ENCODE measurements at places on chromosomes 12 and 14.
A peak's percentile ranks its signal among the peaks of the same experiment; 100 is the strongest.

DNA sequence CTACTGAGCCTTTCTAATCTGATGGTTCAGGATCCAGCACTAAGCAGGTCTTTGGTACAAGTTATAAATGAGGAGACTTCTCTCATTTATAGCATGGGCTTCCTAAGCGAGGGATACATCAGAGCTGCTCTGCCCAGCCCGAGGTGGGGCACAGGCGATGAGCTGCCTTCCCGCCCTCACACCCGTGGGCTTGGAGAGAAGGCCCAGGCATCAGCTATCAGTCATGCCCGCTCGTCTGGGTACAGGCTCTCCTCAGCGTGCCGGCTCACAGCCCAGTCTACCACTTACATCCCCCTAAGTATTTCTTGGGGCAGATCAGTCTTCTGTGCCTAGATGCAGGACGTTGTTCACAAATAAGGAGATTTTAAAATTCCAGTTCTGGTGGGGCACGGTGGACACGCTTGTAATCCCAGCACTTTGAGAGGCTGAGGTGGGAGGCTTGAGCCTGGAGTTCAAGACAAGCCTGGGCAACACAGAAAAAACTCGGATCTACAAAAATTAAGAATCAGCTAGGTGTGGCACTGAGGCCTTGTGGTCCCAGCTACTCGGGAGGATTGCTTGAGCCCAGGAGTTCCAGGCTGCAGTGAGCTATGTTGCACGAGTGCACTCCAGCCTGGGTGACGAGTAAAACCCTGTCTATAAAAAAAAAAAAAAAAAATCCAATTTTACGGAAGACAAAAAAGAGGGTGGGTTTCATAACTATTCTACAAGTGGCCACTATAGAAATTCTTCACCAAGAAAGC, 57.0 kb downstream of the CCDC88C start:
- DNase-seq: no peak

DNA sequence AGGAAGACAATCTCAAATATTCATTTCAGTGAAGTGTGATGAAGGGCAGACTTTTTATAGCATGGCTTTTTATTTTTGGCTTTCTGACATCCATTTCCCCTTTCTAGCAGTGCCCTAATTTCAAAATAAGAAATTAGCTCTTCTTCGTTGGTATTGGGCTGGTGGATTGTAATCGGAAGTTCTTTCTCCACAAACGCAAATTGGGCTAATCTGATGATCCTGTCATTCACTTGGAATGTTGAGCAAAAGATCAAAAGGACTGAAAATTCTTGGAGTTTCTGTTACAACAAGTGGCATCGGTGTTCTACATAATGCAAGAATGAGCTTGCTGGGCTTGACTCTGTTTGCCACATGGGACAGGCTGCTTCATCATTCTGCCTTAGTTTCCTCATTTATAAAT, 1182.8 kb downstream of the FLRT2 start:
- DNase-seq: no peak

- no peak for DNase-seq
These were observed 11.3 kb downstream of the VASH1 start for GRCh38 chr14:76772300-76773187.

- no peak for DNase-seq
These were observed 173.6 kb downstream of the ETV6 start for GRCh38 chr12:11823043-11823442.

GRCh38 chr12:89267404-89267803, 84.9 kb downstream of the DUSP6 start:
- no peak for DNase-seq

- no peak for DNase-seq
These were observed 61.3 kb downstream of the TRAF3 start for GRCh38 chr14:102838501-102838900.

DNA sequence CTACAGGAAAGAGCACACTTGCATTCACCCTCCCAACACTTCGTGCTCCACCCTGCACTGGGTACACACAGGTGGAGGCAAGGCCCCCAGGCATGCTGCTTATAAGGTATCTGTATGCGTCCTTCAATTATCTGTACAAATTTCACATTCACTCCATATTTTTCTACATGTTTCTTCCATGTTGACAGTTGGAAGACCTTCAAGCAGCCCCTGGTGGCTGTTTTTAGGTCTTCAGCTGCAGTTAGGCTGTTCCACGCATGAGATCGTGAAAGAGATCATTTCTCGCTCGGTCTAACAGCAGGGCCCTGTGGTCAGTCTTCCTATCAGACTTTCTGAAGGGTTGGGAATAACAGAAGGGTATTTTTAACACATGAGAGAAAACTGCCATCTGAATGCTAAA, 47.1 kb downstream of the PLXNC1 start:
- no peak for DNase-seq

DNA sequence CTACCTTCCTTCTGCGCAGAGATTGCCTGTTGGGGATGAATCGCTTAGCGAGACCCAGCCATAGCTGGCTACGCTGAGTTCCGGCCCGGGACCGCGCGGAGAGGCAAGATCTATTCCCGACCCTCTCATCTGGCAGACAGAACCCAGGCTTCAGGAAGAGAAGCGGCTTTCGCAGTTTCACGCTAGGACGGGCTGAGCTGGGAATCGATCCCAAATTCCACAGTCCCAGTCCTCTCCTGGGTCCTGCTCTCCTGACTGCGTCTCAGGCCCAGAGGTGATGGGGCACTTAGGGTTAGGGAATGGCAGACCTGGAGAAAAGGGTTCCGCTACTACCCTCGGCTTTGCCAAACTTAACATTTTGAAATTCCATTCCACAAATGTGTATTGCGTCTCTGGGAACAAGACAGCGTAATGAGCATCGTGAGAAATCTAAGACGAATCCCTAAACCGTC, 2.8 kb downstream of the PTPN21 start:
- DNase-seq: no peak

DNA sequence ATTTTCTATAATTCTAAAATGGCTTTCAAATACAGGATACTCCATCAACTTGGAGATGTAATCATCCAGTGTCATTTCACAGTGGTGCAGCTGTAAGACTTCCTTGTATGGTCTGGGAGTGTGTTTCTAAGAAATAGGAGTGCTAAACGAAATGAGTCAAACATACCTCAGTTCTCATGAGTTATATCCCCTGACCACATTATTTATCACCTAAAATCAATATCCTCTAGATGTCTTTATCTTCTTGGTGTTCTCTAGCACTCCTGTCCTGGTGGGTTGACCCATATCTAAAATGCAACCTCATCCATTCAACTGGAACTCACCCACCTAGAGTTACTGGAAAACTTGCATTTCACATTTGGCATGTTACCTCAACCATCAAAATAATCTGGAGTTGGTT, 33.2 kb downstream of the TMEM30B start:
- no peak for DNase-seq

DNA sequence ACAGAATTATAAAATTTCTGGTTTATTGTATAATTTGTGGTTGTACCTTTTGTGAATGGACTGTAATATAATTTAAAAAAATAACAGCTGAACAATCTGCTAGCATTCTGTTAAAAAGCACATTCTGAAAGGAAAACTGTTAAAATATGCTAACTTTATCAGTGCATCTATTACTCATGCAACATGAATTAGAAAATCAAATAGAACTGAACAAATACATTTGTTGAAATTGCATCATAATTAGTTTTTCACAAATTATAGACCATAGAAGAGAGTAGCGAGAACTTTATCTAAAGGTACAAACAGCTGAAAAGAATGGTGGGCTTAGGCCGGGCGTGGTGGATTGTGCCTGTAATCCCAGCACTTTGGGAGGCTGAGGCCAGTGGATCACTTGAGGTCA, 33.0 kb downstream of the PTPN21 start:
- DNase-seq: no peak

GRCh38 chr14:74140374-74140850, 55.7 kb downstream of the LIN52 start:
- no peak for DNase-seq

GRCh38 chr12:116718655-116719454, 19.0 kb downstream of the SPRING1 start:
- DNase-seq: no peak

GRCh38 chr12:115008929-115009328, 325.0 kb upstream of the TBX3 start:
- DNase-seq: no peak

GRCh38 chr12:55051197-55051947, 31.6 kb downstream of the NEUROD4 start:
- DNase-seq: no peak

- DNase-seq: no peak
These were observed 1.1 kb upstream of the SLCO1B1 start for GRCh38 chr12:21129906-21130305.

DNA sequence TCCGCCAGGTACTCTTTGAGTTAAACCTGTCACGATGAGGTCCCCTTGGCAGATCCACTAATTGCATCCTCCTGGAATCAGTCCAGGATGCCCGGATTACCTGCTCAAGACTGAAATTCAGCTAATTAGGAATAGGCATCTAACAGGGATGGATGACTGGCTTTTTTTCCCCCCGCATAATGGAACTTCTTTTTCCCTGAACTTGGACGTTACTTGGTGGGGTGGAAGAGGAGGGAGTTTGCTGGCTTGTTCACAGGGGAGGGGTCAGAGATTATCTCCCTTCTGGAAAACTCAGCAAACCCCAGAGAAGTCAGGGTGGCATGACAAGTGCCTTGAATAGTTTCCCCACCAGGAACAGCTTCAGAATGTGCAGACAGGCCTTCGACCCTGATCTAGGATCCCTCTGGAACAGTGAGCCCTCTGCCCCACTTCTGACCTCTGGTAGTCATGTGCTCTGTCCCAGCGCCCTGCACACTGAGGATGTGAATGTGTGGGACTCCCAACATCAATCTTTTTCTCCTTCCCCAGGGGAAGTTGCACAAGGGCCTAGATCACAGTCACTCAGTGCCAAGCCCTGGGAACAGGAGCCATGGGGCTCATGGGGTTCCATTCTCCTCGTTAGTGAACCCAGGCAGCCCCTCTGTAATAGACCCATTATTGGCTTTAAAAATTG, 142.5 kb downstream of the SMOC1 start:
- no peak for DNase-seq

GRCh38 chr14:34883954-34884353, 8.8 kb upstream of the BAZ1A start:
- DNase-seq: no peak

DNA sequence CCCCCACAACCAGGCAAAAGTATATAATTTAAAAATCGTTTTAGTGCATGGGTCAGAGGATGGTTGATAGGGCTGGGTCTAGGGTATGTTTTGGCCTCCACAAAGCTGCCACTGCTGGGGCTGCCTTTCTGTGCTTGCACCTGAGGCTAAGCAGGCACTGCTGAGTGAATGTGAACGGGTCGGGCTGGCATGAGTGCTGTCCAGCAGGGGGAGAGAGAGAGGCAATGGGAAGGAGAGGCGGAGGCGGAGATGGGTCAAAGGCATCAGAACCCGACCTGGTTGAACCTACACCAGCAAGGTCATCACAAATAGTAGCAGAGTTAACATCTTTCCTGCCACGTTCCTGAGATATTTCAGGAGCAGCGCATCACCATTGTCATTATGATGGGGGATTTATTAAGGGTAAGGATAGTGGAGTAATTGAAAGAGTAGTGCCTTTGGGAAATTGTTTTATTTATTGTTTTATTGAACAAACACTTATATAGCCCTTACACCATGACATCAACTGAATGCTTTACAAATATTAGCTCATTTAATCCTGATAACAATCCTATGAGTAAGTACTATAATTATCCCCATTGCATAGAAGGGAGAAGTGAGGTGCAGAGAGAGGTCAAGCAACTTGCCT, 5.8 kb upstream of the NRXN3 start:
- peak; percentile 38 for DNase-seq

DNA sequence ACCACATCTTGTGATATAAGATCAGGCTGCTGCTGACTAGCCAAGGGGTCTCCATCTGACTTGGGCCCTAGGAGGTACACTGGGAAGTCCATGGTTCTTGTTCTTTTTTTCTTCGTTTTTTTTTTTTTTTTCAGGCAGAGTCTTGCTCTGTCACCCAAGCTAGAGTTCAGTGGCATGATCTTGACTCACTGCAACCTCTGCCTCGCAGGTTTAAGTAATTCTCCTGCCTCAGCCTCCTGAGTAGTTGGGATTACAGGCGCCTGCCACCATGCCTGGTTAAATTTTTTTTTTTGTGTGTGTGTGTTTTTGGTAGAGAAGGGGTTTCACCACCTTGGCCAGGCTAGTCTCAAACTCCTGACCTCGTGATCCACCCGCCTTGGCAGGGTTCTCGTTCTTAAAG, 178.2 kb downstream of the RMST start:
- no peak for DNase-seq

DNA sequence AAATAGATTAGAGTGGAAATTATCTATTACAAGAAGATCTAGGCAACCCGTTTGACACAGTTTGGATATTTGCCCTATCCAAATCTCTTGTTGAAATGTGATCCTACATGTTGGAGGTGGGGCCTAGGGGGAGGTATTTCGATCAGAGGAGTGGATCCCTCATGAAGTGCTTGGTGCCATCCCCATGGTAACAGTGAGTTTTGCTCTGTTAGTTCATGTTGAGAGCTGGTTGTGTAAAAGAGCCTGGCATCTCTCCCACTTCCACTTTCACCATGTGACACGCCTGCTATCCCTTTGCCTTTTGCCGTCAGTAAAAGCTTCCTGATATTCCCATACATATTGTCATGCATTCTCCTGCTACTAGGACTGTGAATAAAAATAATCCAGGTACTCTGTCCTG, 66.4 kb upstream of the FLRT2 start:
- no peak for DNase-seq

- no peak for DNase-seq
These were observed at the start of gene GSC for GRCh38 chr14:94769391-94770250. Gene GSC (minus strand): TSS chr14:94770113. CDS start chr14:94770015, 98 bp downstream.

DNA sequence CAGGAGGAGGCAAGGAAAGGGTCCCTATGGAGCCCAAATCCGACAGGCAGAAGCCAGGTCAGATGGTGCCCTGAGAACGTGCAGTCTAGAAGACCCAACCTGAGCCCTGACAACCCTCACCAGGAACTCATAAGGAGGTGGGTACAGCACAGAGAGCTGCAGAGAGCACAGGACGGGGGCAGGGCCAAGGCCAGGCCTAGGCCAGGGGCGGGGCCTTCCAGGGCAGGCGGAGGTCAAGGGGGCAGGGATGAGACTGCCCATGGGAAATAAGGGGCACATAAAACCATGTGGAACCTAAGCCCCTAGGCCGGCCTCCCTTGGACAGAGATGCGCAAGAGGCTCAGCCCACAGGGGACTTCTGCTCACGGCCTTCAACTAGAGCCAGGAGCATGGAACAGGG, 45.1 kb downstream of the SSH1 start:
- no peak for DNase-seq

- DNase-seq: no peak
These were observed 4.7 kb downstream of the ACVRL1 start for GRCh38 chr12:51911788-51912711.

GRCh38 chr12:19457561-19457960, 18.3 kb downstream of the AEBP2 start:
- no peak for DNase-seq

GRCh38 chr14:103546652-103547454, 15.6 kb downstream of the BAG5 start:
- DNase-seq: no peak

- DNase-seq: no peak
These were observed 223.7 kb downstream of the CHST11 start for GRCh38 chr12:104680491-104680890.

GRCh38 chr14:64919618-64920017, 5.4 kb downstream of the CHURC1 start:
- no peak for DNase-seq

Data from NT2/D1 (cell line).